ENCODE measurements at places on chromosomes 16 and 17.

- H3K36me3 ChIP-seq: no peaks in the 10 kb centered on the region
- no peak overlapping the region for H3K27ac ChIP-seq
- H3K4me1 ChIP-seq: no peaks in the 10 kb centered on the region
- no peak overlapping the region for H3K4me3 ChIP-seq
- no peak for DNase-seq
Measured at GRCh38 chr16:6190776-6191175, 1093.2 kb upstream of the EEF2KMT start.

DNA sequence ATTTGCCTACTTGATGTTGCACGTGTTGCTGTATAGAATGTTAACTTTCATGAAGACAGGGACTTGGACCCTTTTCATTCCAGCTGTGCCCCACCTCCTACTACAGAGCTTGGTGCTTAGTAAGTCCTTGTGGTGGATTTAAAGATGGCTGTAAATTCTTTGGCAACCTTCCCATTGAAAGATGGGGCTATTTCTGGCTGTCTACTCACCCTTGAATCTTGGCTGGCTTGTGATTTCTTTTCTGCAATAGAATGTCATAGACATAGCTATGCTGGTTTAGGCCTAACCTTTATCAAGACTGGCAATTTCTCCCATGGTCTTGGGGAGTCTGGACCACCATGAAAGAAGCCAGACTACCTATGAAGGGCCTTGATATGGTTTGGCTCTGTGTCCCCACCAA is 59.0 kb downstream of the ACSM2A start:
- no peak overlapping the region for H3K4me3 ChIP-seq
- H3K27ac ChIP-seq: no peak overlapping the region
- DNase-seq: no peak
- peaks cover 21% of the 10 kb centered on the region for H3K27me3 ChIP-seq
- H3K36me3 ChIP-seq: no peaks in the 10 kb centered on the region
- H3K4me1 ChIP-seq: no peaks in the 10 kb centered on the region

GRCh38 chr17:74524653-74525464 is 6.4 kb downstream of the CD300LB start:
- peaks cover 55% of the 10 kb centered on the region for H3K27me3 ChIP-seq
- no peaks in the 10 kb centered on the region for H3K4me1 ChIP-seq
- H3K36me3 ChIP-seq: no peaks in the 10 kb centered on the region
- no peak overlapping the region for H3K27ac ChIP-seq

DNA sequence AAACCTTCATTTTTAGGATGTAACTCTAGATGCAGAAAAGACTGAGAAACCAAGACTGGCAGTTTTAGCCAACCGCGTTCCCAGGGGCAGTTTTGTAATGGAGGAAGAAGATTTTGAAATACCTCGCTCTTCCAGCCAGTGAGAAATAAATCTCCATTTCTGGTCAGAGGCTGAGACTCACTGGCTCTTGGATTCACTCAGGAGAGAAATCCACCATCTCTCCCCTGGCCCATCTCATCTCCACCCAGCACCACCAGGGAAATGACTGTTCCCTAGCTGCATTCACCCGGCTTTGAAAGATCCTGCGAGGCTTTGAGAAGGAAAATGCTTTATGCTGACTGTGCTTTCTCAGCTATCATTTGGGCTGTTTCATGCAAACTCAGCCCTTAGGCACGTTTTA is 185.2 kb downstream of the SOX9 start:
- no peak overlapping the region for H3K4me3 ChIP-seq
- H3K27ac ChIP-seq: peak overlapping the region; percentile 28
- H3K4me1 ChIP-seq: peaks cover 35% of the 10 kb centered on the region
- no peak for DNase-seq
- H3K27me3 ChIP-seq: peaks cover 2% of the 10 kb centered on the region

DNA sequence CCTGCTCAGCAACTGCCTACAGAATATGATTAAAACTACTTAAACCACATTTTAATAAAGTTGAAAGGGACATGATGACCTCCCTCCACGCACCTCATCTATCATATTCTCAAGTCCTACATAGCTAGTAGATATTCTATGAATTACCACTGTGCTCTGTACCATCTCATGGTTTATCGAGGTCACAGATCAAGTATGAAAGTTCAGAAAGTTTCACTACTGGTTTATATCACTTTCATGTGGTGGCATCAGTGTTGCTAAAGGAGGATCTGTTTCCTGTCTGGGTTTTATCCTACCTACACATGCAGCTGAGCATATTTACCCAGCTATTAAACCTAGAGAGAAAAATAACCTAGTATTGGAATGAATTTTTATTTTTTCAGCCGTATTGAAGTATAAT is 214.9 kb upstream of the MON1B start:
- DNase-seq: no peak
- H3K4me3 ChIP-seq: no peak overlapping the region
- no peaks in the 10 kb centered on the region for H3K36me3 ChIP-seq
- H3K27me3 ChIP-seq: peaks cover 4% of the 10 kb centered on the region
- H3K4me1 ChIP-seq: no peaks in the 10 kb centered on the region

DNA sequence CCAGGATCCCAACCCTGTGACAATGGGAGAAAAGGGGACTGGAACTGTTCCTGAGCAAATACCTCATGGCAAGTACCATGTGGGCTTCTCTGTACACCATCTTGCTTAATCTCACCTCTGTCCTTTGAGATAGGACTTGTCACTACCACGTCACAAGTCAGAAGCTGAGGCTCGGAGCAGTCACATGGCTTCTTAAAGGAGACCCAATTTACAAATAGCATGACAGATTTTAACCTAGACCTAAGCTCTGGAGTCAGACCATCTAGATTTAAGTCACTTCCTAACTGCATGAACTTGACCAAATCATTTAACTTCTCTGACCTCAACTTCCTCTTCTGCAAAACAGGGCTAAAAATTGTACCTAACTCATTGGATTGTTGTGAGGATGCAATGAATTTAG is 36.0 kb upstream of the CCL1 start:
- H3K4me3 ChIP-seq: no peak overlapping the region
- H3K27me3 ChIP-seq: peaks cover 17% of the 10 kb centered on the region
- peaks cover 6% of the 10 kb centered on the region for H3K4me1 ChIP-seq
- no peaks in the 10 kb centered on the region for H3K36me3 ChIP-seq

DNA sequence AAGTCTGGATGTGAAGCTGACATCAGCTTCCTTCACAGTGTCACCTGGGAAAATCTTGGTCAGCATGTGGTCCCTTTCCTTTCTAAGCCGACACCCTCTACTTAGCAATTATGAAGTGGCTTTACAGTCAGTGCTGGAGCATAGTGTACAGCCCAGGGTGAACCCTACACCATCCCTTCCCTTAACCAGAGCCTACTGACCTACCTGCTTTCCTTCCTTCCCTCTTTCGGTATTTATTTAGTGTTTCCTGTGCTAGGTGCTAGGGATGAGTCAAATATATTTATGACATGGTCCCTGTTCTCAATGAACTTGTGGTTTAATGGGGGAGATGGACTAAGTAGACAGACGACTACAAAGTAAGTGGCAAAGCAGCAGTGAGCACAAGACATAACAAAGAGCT is 77.5 kb downstream of the CDK5R1 start:
- no peak overlapping the region for H3K27ac ChIP-seq
- no peaks in the 10 kb centered on the region for H3K36me3 ChIP-seq
- peaks cover under 1% of the 10 kb centered on the region for H3K4me1 ChIP-seq
- DNase-seq: no peak
- peaks cover 3% of the 10 kb centered on the region for H3K27me3 ChIP-seq

DNA sequence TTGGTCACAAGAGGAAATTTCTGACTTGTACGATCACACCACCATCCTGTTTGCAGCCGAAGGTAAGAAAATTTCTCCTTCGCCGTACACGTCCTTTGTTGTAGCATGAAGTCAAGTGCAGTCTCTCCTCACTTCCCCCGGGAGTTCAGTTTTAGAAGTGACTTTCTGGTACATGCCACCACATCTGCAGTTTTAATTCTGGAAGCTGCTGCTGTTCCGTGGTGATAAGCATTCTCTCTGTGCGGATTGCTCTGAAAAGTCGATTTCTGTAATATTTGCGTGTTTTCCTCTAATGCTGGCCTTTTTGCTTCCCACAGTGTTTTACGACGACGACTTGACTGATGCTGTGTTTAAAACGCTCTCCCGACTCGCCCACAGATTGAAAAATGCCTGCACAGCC is 20.6 kb downstream of the METTL22 start:
- H3K27ac ChIP-seq: no peak overlapping the region
- H3K4me3 ChIP-seq: no peak overlapping the region
- peaks cover 83% of the 10 kb centered on the region for H3K36me3 ChIP-seq
- H3K4me1 ChIP-seq: no peaks in the 10 kb centered on the region
- no peaks in the 10 kb centered on the region for H3K27me3 ChIP-seq
- DNase-seq: no peak

DNA sequence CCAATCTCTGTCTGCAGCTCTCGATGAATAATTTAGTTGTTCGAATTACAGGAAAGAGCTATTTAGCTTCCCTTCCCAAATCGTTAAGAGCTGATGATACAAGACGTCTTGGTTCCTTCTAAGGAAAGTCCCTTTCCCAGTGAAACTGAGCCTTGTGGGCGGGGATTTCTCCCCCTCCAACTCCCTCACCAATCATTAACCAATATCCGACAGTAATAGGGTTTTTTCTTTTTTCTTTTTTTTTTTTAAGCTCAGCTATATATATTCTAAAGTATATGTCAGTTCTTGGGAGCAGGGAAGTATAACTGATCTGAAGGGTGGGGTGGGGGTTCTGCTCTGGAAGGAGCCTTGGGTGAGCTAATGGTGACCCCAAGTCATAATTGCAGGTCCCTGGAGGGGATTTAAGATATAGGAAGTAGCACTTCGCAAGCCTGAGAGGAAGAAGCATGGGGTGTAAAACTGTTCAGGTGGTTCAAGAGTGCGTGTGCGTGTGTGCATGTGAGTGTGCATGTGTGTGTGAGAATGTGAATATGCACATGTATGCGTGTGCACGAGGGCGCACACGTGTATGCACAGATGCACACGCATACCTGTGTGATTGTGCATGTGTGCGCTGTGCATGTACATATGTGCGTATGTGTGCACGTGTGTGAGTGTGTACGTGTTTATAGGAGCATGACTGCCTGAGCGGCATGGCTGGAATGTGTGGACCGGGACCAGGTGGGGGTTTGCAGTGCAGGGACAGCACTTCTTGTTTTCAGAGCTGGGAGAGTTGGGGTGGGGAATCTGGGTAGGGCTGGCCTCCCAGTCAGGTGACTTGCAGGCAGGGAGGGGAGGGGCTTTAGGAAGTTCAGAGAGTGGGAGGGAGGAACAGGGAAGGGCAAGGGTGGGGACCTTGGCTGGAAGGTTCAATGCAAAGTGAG is 42.7 kb downstream of the SOCS3 start:
- no peaks in the 10 kb centered on the region for H3K36me3 ChIP-seq
- peaks cover 26% of the 10 kb centered on the region for H3K27me3 ChIP-seq
- H3K4me3 ChIP-seq: peak overlapping the region; percentile 55
- H3K27ac ChIP-seq: peak overlapping the region; percentile 40
- peak; percentile 48 for DNase-seq

- no peak overlapping the region for H3K4me3 ChIP-seq
- H3K27ac ChIP-seq: peak overlapping the region; percentile 65
- H3K4me1 ChIP-seq: peaks cover 32% of the 10 kb centered on the region
- no peaks in the 10 kb centered on the region for H3K36me3 ChIP-seq
Measured at GRCh38 chr17:43456661-43457361, 27.0 kb upstream of the DHX8 start.

DNA sequence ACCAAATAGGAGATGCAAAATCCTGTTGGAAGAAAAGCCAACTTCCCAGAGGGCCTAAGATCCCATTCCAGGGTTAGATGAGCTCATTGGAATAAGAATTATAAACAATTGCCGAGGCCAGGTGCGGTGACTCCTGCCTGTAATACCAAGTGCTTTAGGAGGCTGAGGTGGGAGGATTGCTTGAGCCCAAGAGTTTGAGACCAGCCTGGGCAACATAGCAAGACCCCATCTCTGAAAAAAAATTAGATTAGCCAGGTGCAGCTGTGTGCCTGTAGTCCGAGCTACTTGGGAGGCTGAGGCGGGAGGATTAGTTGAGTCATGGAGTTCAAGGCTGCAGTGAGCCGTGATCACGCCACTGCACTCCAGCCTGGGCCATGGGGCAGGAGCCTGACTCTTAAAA is 17.8 kb upstream of the SDR42E2 start:
- no peak overlapping the region for H3K4me3 ChIP-seq
- no peak overlapping the region for H3K27ac ChIP-seq
- no peaks in the 10 kb centered on the region for H3K36me3 ChIP-seq
- DNase-seq: no peak
- peaks cover 38% of the 10 kb centered on the region for H3K27me3 ChIP-seq

- peaks cover 44% of the 10 kb centered on the region for H3K4me1 ChIP-seq
- H3K27me3 ChIP-seq: peaks cover 10% of the 10 kb centered on the region
- H3K4me3 ChIP-seq: peak overlapping the region; percentile 28
- H3K36me3 ChIP-seq: peaks cover 6% of the 10 kb centered on the region
- DNase-seq: no peak
Measured at GRCh38 chr16:78552106-78552675, 452.7 kb downstream of the WWOX start.

DNA sequence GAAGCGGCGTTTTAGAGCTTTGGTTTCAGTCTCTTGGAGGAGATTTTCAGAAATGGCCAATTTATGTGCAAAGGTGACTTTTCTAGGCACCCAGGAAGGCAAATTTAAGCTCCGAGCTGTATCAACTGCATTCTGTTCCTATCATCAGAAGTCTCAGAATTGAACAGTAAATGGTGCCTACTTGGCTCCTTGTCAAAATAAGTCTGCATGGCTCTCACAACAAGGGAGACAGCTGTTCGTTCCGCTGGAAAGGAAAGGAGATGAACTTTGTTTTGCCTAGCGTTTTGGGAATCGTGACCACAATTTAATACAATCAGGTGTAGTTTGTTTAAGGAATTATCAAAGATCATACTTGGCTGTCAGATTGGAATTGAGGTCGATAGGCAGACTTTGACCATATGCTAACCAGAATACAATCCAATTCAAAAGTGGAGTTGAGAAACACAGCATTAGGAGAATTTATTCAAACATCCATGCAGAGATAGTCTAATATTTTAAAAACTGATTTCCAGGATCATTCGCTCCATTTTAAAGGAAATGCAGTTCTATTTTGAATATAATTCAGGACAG is 139.4 kb downstream of the CPPED1 start:
- H3K4me3 ChIP-seq: no peak overlapping the region
- no peak overlapping the region for H3K27ac ChIP-seq
- H3K4me1 ChIP-seq: peaks cover 3% of the 10 kb centered on the region
- H3K36me3 ChIP-seq: peaks cover 34% of the 10 kb centered on the region
- DNase-seq: no peak

DNA sequence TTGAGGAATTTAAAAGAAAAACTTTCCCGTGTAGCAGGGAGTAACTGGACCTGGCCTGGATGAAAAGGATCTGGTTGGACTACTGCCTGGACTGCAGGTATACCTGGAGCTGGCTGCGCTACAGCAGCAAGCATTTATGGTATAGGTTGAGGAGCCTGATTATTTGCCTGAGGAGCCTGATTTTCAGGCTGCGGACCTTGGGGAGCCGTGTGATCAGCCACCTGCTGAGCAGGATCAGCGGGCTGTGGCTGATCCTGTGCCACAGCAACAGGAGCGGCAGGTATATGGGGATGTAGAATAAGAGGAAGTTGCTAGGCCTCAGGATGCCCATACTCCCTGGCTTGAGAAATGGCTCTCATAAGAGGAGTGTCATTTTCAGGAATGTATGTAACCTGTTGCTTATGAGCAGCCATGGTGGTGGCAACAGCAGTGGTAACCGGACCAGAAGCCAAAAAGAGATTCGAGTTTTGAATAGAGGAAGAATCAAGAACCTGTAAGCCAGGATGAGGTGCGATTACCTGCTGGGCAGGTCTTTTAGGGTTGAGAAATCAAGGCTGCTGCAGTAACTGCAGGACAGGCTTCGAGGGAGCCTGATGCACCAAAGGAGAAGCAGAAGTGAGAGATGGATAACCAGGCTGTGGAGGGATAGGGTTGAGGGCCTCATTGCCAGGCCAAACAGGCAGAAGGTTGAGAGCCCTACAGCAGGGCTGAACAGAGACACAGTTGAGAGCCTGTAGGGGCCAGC is 60.9 kb upstream of the ARL4D start:
- peaks cover 6% of the 10 kb centered on the region for H3K27me3 ChIP-seq
- no peaks in the 10 kb centered on the region for H3K36me3 ChIP-seq
- DNase-seq: no peak
- peaks cover 84% of the 10 kb centered on the region for H3K4me1 ChIP-seq
- H3K27ac ChIP-seq: no peak overlapping the region
- H3K4me3 ChIP-seq: no peak overlapping the region

Data from nephron progenitor cell (in vitro differentiated cells).